ENCODE measurements at places on chromosomes 3 and 15. TPM values are rescaled to one million over a fixed set of nuclear protein-coding genes. Genes with fewer than 3 reads are reported as not detected.
A peak's percentile ranks its signal among the peaks of the same experiment; 100 is the strongest.

Gene C3orf80
- total RNA-seq = not detected

DNA sequence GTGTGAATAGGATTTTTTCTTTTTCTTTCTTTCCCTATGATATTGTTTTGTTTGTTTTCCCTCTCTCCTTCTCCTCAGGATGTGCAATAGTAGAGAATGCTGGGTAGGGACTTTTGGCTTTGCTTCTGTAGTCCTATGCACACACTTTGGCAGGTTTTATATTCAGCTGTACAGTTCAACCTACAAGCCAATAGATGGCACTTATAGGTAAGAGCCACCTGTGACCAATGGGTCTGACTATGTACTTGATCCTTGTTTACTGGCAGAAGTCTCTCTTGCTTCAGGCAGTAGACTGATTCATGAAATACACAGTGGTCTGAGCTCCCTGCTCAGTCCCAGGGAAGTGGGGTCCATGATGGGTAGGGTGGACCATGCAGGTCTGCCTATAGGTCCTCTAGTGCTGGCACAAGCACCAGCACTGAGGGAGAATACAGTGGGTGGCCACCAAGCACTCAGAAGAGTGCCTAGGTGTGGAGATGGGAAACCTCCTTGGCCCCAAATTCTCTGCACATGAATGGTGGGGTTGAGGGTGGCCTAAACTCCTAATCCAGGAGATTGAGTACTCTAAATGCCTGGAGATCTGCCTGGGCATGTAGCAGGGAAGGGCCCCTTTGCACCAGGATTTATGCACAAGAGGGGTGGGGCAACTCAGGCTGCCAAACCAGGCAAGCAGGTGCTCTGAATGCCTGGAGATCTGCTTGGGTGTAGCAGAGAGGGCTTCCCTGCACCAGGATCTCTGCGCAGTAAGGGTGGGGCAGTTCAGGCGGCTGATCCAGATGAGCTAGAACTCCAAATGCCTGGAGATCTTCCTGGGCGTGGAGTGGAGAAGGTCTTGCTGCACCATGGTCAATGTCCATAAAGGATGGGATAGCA is 176.1 kb downstream of the DOCK3 start:
- DNase-seq = no peak

DNA sequence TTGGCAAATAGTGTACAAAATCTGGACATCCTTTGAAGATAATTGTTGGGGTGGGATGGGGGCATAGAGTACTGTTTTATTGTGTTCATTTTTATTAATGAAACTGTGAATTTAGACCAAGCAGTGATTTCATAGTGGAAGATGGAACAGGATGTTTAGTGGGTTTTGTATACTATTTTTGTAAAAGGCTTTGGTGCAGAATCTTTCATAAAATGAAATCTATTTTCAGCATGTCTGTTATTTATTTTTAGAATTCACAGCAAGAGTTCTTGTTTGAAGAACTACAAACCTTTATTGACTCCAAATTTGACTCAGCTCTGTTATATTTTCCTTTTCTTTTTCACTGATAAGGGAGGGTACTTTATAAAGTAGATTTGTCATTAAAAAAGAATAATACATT is 145.4 kb downstream of the AKAP13 start:
- no peak for DNase-seq

- no peak for DNase-seq
These were observed 8.1 kb downstream of the KLF15 start for GRCh38 chr3:126349071-126349470.

DNA sequence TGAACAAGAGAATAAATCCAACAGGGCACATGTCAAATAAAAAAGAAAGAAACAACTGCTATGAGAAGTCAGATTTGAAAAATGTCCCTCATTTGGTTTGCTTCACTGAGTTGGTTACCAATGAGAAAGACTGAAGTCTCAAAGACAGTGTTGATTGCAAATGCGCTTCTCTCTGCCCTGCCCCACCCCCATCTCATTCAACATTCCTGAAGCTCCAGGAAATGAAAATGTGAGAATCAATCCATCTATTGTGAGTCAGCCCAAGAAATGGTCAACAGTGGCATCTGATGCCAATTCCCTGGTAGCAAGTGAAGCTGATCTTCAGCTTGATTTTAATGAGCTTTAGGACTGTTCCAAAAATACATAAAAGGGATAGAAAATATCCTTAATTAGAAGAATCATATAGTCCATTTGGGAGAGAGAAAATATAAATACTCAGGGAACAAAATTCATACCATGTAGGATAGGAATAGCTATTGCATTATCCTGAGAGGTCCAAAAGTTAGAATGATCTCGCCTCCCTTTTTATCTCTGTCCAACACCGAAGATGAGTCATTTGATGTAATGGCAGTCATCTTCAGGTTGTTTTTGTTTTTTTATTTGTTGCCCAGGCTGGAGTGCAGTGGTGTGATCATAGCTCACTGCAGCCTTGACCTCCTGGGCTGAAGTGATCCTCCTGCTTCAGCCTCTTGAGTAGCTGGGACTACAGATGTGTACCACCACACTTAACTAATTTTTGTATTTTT is 200.3 kb upstream of the UMPS start:
- no peak for DNase-seq

GRCh38 chr3:31008994-31009393 is 114.5 kb upstream of the GADL1 start:
- DNase-seq = no peak

Gene ZCWPW2
- 0.27 TPM for total RNA-seq

Gene SLC28A1
- total RNA-seq = not detected

Gene ALDH1A2
- not detected for total RNA-seq

DNA sequence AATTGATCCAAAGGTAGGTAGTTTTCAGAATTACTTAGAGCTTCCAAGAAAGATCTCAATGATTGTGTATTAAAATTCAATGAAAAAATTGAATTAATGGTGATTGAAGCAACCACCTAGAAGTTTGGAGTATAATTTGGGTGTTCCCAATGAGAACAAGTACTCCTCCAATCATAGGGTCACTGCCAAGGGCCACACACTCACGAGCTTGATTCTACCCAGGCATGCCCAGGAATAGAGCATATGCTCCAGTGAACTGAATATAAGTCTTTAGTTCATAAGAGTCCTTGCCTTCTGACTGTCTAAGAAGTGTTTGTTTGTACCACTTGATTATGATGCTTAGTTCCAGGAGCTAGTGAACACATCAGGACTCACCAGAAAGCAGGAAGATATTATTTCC is 133.9 kb downstream of the CPNE4 start:
- no peak for DNase-seq

GRCh38 chr15:65931221-65931620 is 61.9 kb downstream of the RAB11A start:
- no peak for DNase-seq

GRCh38 chr3:188242436-188243123 is 88.6 kb downstream of the LPP start:
- DNase-seq = no peak

Gene SEMA5B
- 0.22 TPM for total RNA-seq

Gene IL17RC
- 0.88 TPM for total RNA-seq

Gene TTC21A
- total RNA-seq = 4.1 TPM

- DNase-seq = no peak
These were observed 16.6 kb downstream of the SLC4A7 start for GRCh38 chr3:27467545-27467944.

GRCh38 chr15:77419836-77420609 is at the start of gene PEAK1:
Gene PEAK1, minus strand, starts transcription at chr15:77420104. Its CDS starts 238,178 bp downstream, at chr15:77181926.
- peak; percentile 100 for DNase-seq

Gene ITPR1
- 59.9 TPM for total RNA-seq

DNA sequence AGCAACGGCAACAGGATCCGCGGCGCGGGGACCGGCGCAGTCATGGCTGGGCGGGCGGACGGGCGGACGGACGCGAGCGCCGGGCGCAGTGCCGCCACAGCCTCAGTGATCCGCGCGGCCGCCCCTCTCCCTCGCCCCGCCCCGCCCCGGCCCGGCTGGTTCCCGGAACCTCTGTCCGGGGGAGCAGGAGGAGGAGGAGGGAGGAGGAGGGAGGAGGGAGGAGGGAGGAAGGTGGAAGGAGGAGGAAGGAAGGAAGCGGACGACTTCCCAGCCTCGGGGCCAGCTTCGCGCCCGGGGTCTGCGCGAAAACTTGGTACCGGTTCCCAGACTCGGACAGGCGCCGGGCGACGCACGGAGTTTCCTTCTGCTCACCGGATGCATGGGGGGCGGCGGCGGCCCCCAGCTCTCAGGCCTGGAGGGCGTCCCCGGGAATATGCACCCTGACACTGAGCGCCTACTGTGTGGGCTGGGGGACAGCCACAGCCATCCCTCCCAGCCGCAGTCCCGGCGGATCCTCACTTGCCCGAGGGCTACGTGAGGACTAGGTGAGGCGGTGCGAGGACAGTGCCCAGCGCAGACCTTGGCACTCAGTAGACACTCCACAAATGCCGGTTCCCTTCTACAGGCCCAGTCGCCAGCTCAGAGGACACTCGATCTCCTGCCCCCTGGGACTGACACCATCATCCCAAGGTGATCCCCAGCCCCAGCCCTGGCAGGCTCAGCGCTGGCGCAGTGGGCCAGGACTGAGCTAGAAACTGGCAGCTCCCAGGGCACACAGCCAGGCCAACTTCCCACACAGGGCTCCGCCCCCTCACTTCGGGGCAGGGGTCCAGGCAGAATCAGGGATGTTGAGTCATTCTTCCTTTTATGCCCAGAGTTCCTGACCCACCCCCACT is at the start of gene SHISA5:
SHISA5 (minus strand) TSS at position 124 of the 896 bp plus-strand sequence; CDS start at position 44, 80 bp downstream.
- DNase-seq = peak; percentile 71

GRCh38 chr15:90394074-90394473 is 6.0 kb downstream of the IQGAP1 start:
- no peak for DNase-seq

DNA sequence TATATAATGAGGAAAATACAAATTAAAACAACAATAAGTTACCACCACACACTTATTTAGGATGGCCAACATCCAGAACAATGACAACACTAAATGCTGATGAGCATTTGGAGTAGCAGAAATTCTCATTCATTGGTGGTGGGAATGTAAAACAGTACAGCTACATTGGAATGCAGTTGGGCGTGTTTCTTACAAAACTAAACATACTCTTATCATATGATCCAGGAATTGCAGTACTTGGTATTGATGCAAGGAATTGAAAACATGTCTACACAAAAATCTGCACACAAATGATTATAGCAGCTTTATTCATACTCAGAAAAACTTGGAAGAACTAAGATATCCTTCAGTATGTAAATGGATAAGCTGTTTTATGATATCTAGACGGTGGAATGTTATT is 594.2 kb downstream of the ZBBX start:
- no peak for DNase-seq

- no peak for DNase-seq
These were observed 490.3 kb downstream of the MECOM start for GRCh38 chr3:169173231-169173630.

Gene PSTPIP1
- total RNA-seq = 79.4 TPM

Gene SEC62
- total RNA-seq = 117 TPM

- DNase-seq = no peak
These were observed 67.7 kb downstream of the IFT80 start for GRCh38 chr3:160331127-160331937.

GRCh38 chr15:40070166-40070557 is 31.2 kb upstream of the SRP14 start:
- DNase-seq = no peak

- no peak for DNase-seq
These were observed 423.4 kb downstream of the ZIC1 start for GRCh38 chr3:147832611-147833010.

- no peak for DNase-seq
These were observed 33.0 kb downstream of the MBNL1 start for GRCh38 chr3:152301745-152302181.

Gene FANCD2
- 16.8 TPM for total RNA-seq

Gene SCN11A
- total RNA-seq = not detected

- DNase-seq = no peak
These were observed 47.2 kb upstream of the KY start for GRCh38 chr3:134697830-134698689.

DNA sequence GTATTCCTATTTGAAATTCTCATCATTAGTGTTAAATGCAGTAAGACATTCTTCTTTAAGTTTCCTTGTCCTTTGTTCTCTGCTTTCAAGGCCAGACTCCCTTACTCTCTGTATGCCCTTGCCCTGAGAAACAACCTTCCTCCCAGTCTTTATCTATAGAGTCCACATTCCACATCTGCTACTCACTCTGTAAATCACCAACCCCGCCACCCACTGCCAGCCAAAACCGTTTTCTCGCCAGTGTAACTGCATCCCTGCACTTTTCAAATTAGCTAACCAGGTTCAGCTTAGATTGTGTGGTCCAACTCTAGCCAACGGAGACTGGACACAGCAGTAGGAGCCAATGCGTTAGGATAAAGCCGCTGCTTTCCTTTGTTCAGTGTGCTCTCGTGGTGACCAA is 402.4 kb upstream of the PDZRN3 start:
- no peak for DNase-seq

Gene SH2D7
- not detected for total RNA-seq

DNA sequence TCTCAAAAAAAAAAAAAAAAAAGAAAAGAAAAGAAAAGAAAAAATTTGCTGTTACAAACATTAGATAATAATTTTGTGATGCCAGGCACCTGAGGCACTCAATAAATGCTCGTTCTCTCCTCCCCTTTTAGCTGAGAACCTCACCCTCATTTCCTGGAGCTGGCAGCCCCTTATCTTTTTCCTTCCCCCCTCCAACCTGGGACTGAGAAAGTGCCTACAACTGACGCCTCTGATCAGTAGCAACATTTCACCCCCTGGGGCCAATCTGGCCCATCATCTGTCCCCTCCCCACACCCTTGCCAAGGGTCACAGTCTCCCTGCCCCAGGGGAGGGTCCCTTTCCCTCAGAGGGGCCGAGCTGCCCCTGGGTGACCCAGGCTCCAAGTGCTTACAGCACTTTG is 12.6 kb upstream of the RNU6-1 start:
- no peak for DNase-seq

DNA sequence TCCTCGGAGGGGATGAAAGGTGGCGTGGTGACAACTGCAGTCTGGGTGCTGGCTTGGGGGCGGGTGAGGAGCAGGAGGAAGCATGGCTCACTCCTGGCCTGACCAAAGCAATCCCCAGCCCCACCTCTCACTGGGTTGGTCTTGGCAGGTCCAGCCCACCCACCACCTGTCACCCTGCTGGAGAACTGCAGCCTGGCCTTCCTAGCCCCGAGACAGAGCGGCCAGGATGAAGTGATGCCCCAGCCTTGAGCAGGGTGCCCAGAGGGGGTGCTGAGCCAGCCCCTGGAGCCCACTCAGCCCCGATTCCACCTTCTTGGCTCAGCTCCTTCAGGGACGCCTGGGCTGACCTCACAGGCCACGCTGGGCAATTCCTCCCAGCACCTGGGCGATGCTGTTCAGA is 89.9 kb downstream of the IQSEC1 start:
- DNase-seq = no peak

GRCh38 chr3:73324203-73325155 is 263.0 kb downstream of the EBLN2 start:
- no peak for DNase-seq

Gene SLC6A6
- total RNA-seq = 31.2 TPM

Gene CTXND1
- total RNA-seq = not detected

DNA sequence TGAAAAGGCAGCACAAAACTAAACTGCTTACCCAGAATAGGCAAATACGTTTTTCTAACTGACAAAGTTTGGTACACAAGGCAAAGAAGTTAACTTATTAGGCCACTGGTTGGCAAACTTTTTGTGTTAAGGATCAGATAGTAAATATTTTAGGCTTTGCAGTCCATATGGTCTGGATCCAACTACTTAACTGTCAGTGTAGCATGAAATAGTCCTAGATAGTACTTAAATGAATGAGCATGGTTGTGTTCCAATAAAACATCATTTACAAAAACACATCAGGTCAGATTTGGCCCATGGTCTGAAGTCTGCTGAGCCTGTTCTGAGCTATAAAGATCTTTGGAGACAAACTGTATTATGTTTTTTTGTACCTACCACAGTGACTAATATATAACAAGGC is 136.9 kb downstream of the PCCB start:
- DNase-seq = no peak
